Pons (tissue), 1 donor: ENCODE measurements at places on chromosomes 11 and 22.

DNA sequence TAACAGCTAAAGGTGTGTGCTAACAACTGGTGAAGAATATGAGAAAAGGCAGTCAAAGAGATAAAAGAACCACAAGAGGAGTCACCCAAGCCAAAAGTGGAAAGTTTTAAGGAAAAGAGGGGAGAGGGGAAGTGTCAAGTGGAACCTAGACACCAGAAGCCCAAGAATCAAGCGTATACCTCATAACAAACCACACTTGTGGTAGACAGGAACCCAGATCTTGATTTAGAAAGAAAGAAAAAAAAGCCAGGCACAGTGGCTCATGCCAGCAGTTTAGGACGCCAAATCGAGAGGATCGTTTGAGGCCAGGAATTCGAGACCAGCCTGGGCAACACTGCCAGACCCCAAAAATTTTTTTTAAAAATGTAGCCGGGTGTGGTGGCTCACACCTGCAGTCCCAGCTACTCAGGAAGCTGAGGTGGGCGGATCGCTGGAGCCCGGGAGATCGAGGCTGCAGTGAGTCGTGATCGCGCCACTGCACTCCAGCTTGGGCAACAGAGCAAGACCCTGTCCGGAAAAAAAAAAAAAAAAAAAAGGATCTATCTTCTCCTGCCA, 877 bp downstream of the SLC25A17 start:
- DNase-seq, result peak; percentile 9

DNA sequence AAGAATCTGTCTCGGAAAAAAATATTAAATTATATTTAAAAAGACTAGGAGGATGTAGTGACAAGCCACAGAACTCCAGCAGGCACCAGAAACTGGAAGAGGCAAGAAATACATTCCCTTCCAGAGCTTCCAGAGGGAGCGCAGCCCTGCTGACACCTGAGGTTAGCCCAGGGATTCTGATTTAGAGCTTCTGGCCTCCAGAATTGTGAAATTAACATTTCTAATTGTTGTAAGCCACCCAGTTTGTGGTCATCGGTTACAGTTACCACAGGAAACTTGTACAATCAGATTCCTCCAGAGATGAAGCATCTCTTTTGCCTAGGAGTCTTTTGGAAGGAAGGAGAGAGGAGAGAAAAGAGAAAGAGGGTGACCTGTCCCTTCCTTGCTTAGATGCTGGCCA, 6.4 kb upstream of the UBASH3B start:
- DNase-seq, result no peak

DNA sequence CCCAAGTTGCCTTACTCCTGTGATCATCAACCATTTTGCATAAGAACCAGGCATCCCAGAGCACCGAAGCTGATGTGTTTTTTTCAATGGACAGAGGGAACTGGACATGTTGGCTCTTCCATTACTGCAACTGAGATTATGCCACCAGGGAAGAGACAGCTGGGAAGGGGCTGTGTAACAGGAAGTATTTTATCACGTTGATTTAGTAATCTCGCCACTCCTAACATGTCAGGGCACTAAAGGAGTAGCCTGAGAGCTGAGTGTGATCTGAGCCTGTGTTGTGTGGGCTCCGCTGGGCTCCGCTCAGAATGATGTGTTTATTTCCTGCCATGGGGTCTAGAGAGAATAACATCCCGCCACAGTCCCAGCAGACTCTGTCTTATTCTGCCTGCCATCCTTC, 165.4 kb downstream of the GRIK4 start:
- DNase-seq, result no peak

DNA sequence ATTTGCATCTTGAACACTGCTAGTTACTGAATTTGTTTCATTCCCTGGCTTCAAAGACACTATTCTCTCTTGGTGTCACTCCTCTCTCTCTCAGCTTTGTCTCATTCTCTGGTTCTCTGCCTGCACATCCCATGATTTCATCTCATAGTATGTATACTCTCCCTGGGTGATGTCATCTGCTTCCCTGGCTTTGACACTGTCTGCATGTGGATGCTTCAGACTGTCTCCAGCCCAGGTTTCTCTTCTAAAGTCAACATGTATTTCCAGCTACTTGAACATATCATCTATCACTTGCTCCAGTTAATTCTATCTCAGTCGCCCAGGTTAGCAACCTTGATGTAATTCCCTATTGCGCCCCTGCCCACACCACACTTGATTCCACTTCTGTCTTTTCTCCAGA, 9.3 kb upstream of the ACAT1 start:
- no peak for DNase-seq

DNA sequence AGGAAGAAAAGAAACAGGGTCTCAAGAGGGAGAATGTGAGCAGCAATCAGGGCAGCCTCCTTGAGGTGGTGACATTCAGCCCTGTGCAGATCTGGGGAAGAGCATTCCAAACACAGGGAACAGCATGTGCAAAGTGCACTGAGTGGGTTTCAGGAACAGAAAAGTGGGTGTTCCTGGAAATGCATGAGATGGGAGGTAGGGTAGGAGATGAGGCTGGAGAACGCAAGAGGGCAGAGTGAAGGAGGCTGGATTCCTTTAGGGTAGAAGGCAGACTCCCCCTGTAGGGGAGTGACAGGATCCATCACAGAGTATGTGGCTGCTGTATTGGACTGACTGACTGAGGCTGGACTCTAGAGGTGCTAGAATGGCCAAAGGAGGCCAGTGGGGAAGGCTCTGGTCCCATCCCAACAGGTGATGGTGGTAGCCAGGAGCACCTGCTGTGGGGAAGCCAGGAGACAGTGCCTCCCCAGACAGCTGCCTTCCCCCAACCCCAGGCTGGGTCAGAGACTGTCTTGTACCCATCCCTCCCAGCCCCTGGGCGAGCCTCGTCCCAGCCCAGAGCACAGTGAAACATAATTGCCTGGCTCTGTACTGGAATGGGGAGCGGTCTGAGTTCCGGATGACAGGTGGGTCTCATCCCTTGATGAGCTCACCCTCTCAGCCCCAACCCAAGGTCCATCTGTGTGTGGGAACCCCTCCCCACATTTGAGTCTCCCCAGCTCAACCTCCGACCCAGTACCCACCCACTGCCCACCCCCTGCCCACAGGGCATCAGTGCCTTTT, 419.4 kb downstream of the MN1 start:
- no peak for DNase-seq

DNA sequence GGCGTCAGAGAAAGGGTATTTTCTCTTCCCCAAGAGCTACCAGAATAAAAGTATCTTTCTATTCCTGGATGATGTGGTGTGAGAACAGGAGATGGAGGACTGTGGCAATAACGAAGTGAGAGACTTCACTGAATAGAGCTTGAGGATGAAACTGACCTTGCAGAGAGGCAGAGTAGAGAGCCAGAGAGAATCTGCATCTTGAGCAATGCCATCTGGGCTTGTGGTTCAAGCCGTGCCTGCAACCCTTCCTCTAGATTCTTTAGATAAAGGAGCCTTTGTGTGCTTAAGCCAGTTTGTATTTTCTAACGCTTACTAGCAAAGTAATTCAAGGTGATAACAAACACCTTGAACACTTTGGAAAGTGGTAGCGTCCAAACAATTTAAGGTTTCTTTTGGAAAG, 2.2 kb downstream of the ME3 start:
- DNase-seq, result no peak

DNA sequence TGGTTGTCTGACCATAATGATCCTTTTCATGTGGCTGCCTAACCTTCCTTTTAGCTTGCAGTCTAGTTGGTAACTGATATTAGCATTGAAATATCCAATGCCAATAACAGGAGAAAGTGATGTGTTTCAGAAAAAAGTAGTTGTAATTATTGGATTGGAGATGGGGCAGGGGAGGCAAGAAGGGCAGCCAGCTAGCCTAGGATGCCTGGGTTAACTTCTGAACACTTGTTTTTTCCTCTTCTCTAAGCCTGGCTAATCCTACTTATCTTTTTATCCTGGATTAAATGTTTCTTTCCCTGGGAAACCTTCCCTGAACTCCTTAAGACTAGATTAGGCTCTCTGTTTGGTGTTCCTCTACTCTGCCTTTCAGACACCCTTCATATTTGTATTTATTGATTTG, 380.2 kb downstream of the TMEM135 start:
- DNase-seq, result no peak

DNA sequence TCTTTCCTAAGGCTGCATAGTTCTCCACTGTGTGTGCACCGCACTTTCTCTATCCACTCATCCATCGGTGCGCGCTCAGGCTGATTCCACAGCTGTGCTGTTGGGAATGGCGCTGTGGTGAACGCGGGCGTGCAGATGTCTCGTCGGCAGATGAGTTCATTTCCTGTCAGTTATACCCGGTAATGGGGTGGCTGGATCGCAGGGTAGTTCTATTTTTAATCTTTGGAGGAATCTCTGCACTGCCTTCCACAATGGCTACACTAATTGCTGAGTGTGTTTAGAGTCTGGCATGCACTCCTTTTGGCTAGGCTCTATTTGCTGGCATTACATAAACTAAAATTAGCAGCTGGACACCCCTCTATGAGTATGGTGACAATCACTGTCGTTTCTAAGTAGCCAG, 27.9 kb upstream of the KRTAP5-7 start:
- DNase-seq, result no peak

- DNase-seq, result no peak
Measured at GRCh38 chr11:116651737-116652237, 121.0 kb downstream of the BUD13 start.

- DNase-seq, result no peak
Measured at GRCh38 chr11:115963156-115963555, 458.9 kb upstream of the CADM1 start.
